ENCODE measurements at places on chromosomes 4 and X.

DNA sequence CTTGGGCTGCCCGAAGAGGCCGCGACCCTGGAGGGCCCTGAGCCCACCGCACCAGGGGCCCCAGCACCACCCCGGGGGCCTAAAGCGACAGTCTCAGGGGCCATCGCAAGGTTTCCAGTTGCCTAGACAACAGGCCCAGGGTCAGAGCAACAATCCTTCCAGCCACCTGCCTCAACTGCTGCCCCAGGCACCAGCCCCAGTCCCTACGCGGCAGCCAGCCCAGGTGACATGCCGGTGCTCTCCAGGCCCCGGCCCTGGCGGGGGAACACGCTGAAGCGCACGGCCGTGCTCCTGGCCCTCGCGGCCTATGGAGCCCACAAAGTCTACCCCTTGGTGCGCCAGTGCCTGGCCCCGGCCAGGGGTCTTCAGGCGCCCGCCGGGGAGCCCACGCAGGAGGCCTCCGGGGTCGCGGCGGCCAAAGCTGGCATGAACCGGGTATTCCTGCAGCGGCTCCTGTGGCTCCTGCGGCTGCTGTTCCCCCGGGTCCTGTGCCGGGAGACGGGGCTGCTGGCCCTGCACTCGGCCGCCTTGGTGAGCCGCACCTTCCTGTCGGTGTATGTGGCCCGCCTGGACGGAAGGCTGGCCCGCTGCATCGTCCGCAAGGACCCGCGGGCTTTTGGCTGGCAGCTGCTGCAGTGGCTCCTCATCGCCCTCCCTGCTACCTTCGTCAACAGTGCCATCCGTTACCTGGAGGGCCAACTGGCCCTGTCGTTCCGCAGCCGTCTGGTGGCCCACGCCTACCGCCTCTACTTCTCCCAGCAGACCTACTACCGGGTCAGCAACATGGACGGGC lies 579 bp downstream of the ABCD1 start:
- no peak for DNase-seq

DNA sequence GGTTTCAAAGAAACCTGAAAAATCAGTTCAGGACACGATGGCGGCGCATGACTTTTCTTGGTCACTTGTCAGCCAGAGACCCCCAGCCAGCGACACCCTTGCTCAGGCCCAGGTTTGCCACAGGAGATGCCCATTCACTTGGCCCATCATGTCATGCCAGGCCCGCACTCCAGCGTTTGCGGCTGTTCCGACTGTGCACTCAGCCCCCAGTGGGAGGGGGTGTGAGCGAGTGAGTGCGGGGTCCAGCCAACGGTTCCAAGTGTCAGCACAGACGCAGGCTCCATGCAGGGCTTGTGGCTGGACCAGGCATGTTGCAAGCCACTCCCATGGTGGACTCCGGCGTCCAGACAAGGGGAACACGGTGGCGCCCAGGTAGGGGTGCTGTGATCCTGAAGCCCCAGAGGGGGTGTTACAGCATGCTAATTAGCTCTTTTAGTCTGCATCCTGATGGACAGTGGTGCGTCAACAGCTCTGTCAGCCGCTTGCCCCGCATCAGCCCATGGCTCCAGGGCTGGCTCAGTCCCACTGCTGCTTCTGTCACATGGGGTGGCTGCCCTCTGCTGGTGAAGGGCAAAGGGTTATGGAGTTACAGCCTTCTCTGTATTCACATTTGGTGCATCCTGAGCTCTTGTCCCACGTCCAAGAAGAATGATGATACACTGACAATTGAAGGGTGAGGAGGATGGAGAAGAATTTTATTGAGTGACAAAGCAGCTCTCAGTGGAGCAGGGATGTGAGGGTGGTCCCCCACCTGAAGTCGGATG lies 3.7 kb upstream of the MAEA start:
- DNase-seq = no peak

- DNase-seq = no peak
Measured at GRCh38 chr4:119029847-119030535, 105.6 kb upstream of the MYOZ2 start.

DNA sequence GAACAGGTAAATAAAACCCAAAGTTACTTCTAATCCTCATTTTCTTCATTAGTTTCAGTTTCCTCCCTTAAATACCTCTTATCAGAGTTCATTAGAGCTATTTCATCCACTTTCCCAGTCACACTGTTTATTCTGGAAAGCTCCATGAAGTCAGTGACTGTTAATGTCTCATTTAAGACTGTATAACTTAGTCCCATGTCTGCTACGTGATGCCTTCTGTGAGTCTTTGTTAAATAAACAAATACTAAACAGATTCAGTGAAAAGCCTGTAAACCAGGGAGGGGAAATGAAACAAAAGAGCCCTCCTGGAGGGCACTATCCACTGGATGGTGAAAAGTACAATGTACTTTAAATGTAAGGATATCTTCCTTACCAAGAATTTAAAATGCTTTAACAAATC lies 24.7 kb downstream of the ACE2 start:
- no peak for DNase-seq

DNA sequence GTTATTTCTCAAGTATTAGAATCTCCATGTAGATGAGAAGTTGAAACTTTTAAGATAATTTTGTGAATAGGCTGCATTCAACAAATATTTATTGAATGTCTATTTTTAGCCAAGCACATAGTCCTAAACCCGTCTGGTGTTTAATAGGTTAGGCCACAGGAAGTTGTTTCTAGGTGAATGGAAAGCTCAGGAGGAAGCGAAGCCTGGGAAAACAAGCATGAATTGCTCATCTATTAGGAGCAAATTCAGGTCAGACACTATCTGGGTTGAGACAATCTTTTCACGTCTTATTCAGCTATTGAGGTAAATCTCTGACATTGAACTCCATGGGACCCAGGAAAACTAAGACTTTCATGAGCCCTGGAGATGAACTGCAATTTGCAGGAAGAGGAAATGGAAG lies 43.1 kb upstream of the FREM3 start:
- DNase-seq = no peak

GRCh38 chr4:165627128-165627527 lies 245.9 kb upstream of the TLL1 start:
- DNase-seq = no peak

DNA sequence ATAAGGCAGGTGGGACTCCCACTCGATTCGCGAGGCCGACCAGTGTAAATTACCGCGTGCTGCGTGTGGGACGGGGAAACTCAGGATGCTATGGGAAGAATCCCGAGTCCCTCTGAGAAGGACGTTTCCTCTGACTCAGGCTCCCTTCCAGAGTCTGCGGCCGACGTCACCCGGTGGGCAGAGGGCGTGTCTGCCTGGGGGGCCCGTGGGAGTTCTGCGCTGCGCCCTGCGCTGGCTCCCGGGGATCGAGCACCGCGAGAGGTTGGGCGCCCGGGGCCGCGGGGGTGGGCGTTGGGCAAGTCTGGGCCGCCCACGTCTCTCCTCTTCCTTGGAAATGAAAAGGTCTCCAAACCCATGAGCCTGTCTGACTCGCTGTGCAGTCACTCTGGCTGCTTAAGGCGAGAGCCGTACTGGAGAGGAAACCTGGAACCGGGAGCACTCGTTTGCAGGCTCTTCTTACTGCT lies 568 bp downstream of the NIPAL1 start:
- DNase-seq = no peak

DNA sequence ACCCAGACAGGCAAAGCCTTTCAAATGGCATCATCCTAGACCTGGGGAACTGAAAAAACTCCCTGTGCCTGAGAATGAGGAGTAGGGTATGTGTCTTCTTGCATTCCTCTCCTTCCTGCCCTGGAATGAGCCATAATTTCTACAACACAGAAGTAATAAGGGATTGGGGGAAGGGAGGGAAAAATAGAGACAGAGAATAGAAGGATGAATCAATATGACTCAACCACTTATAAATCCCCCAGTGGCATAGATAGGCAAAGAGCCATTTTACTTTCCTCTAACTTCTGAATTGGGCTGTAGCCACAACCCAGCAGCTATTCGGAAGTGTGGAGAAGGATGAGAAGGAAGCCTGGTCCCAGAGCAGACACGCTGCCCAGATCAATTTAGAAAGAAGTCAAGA lies 99.9 kb downstream of the NHS start:
- DNase-seq = no peak

DNA sequence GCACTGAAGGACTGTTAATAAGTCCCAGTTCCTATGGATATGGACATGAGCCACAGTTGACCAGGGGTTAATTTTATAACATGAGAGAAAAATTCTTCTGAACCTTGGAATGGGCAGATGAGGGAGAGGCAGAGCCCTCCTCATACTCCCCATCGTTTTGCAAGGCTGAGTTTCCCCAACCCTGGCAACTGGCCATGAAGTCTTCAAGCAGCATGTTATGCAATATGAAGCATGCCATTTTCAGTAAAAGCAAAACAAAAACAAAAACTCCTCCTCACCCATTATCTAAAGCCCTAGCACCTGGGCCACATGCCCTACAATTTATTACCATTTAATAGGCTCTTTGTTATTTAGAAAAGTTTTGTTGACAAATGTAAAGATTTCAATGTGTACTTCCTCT lies 64.5 kb downstream of the GPC4 start:
- DNase-seq = peak; percentile 56

DNA sequence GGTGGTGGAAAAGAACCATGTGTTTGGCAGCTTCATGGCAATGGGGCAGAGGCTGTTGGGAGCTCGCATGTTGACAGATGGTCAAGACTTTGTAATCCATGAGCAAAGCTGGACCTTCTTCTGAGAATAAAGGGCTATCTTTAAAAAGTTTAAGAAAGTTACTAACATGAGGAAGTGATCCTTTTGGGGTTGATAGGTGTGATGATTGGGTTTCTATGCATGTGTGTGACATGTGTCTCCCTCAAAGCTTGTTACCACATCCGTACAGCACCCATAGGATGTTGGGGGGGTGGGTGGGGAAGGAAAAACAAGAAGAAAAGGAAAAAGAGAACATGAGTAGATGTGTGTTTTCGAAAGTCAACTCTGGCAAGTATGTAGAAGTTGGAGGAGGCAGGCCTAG lies 123.0 kb upstream of the TLR3 start:
- DNase-seq = no peak

DNA sequence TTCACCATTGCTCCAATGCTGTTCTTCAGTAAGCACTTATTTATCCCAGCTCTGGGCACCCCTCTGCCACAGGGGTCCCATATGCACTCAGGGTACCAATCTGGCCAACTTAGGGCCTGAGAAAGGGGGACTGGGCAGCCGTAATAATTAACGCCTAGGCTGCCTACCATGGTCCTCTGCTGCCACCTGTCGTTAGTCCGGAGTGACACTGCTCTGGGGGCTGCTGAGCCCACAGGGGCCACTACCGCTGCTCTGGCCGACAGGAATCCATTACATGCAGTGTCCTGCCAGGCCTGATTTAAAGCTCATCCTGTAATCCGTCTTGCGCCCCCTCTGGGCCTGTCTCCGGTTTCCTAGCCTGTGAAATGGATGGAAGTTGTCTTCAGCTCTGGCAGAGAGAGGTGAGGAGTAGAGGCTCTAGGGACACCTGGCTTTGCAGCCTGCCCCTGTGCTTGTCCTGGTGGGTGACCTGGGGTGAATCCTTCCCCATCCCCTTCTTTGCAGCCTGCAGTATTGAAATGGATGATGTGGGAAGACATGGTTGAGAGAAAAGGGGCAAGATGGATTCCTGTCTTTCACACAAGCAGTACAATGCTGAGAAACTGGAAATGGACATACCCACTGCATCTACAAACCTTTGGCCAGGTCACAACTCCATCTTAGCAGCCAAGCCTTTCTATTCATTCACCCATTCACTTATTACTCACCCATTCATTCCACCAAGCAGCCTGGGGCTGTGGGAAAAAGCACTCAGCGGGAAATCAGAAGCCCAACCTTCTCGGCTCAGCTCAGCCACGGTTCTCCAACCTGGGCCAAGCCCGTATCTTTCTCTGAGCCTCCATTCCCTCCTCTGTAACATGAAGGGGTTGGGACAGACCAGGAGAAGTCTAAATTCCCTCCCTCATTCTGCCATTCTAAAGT lies 116.3 kb upstream of the NALF2 start:
- DNase-seq = peak; percentile 4

DNA sequence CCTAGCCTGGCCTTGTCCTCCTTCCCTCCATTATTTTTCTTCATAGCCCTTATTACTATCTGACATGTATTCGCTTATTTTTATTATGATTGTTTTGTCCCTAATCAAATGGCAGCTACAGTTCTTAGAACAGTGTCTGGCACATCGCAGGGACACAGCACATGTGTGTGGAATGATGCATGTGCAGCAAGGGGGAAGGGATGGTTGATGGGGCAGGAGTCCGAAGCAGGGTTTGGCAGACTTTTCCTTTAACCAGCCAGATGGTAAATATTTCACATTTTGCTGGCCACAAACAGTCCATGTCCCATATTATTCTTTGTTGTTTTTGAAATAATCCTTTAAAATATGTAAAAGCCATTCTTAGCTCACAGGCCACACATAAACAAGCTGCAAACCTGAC lies 128.3 kb upstream of the STIM2 start:
- DNase-seq = no peak

GRCh38 chrX:96907516-96908272 lies 24.0 kb downstream of the RPA4 start:
- no peak for DNase-seq

DNA sequence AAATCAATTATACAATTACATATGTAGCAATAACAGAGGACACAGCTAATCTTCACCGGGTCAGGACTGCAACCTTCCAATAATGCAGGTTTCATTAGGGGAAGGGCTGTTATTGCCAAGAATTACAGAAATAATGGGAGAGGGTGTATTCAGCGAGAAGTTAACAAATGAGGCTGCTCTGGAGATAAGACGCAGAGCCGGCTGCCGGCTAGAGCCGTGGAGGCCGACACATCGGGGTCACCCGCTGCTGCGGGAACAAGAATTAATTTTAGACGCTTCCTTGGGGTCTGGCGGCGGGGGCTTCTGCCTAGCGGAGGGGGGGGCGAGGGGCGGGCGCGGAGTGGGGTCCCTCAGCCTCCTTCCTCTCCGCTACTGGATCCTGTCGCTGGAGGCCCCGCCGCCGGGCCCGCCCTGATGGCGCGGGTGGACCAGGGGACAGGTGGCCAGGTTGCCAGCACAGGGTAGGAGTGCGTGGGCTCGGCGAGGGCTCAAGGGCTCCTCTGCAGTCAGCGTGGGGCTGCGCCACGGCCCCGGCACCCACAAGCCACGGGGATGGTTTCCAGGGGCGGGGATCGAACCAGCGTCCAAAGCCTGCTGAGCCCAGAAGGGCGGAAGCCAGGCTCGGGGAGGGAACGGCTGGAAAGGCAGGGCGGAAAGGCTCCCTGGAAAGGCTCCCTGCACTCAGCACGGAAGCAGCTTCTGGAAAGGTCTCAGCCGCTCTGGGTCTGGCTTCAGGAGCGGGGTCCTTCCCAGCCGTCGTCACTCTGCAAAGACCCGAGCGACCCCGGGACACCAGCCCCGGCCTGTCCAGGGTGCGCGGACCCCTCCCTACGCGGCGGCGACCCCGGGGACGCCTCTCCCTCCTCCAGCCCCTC lies 113.8 kb upstream of the NKX1-1 start:
- DNase-seq = no peak

- DNase-seq = no peak
Measured at GRCh38 chr4:55723403-55723802, 87.3 kb upstream of the NMU start.

- peak; percentile 0 for DNase-seq
Measured at GRCh38 chrX:65668377-65669310, 1.2 kb downstream of the MSN start.
